Kidney (tissue), 22 donors: ENCODE measurements at places on chromosomes 4 and X. TPM values are rescaled to one million over a fixed set of nuclear protein-coding genes. Genes with fewer than 3 reads are reported as not detected.

The TIGD4 gene
- 1.1 TPM for total RNA-seq

The PHOX2B gene
- total RNA-seq, result not detected

The CXorf49 gene
- not detected for total RNA-seq

The CYP2U1 gene
- total RNA-seq, result 5.9 TPM
